ENCODE measurements at places on chromosomes 4 and X. TPM values are rescaled to one million over a fixed set of nuclear protein-coding genes. Genes with fewer than 3 reads are reported as not detected.

DNA sequence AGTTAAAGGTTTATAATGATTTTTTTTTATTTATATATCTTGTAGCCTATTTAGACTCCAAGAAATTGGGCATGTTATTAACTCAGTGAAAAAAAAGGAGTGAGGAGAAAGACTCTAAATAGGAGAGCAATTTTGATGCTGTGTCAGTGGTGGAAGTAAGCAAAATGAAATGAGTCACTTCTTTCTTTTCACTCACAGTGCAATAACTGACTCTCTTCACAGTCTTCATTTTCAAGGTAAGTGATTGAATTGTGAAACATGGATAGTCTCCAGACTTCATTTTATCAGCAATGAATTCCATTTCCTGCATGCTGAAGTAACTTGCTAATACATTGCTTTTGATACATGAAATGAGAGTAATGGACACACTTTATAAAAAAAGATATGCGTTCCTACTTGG lies 2271.5 kb downstream of the PCDH7 start:
- no peak overlapping the region for H3K27ac ChIP-seq
- no peaks in the 10 kb centered on the region for H3K27me3 ChIP-seq
- no peaks in the 10 kb centered on the region for H3K36me3 ChIP-seq
- no peaks in the 10 kb centered on the region for H3K4me1 ChIP-seq
- DNase-seq, result no peak
- H3K4me3 ChIP-seq, result no peak overlapping the region

GRCh38 chrX:149830192-149830873 lies 48.6 kb downstream of the MAGEA9 start:
- no peaks in the 10 kb centered on the region for H3K27me3 ChIP-seq
- no peak overlapping the region for H3K4me3 ChIP-seq
- no peak for DNase-seq
- no peaks in the 10 kb centered on the region for H3K36me3 ChIP-seq
- no peak overlapping the region for H3K27ac ChIP-seq

- no peaks in the 10 kb centered on the region for H3K4me1 ChIP-seq
- no peak overlapping the region for H3K4me3 ChIP-seq
- H3K27me3 ChIP-seq, result no peaks in the 10 kb centered on the region
- no peak for DNase-seq
- no peaks in the 10 kb centered on the region for H3K36me3 ChIP-seq
- no peak overlapping the region for H3K27ac ChIP-seq
Observed at GRCh38 chr4:97643179-97643578, 500.1 kb downstream of the STPG2 start.

DNA sequence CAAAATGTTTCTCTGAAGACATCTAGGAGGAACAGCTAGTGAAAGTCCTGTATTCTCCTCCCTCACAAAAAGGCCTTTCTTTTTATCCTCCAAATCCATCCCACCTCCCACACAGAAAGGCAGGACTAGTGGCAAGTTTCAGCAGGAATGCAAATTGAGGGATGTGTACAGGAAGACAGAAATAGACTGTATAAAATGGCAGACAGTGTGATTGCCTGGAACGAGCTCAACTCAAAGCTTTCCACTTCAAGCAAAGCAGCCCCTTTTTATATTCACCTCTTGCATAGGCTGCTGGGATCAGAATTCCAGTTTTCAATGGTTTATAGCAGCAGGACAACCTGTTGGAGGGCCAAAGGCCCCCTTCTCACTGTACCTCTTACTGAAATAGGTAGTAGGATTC lies 57.5 kb downstream of the DCX start:
- no peak overlapping the region for H3K27ac ChIP-seq
- no peaks in the 10 kb centered on the region for H3K4me1 ChIP-seq
- no peak overlapping the region for H3K4me3 ChIP-seq

- no peaks in the 10 kb centered on the region for H3K36me3 ChIP-seq
- H3K27me3 ChIP-seq, result no peaks in the 10 kb centered on the region
- no peak overlapping the region for H3K4me3 ChIP-seq
Observed at GRCh38 chr4:77650787-77651186, 45.2 kb downstream of the CXCL13 start.

DNA sequence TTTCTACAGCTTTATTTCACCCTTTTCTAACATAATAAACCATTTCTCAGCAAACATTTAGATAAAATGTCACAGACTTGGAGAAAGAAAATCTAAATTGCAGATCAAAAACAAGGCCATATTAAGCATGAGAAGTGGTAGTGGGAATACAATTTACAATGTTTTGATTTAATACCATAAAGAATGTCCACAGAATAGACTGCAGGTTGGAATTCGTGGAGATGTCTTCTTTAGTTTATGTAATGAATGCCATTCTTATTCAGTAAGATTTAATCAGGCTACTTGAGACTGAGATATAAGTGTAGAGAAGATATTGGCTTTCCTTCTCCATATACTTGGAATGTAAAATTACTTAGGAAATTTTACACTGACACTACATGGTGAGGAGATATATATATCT lies 91.9 kb upstream of the ZFP42 start:
- no peak for DNase-seq
- H3K4me3 ChIP-seq, result no peak overlapping the region
- H3K27ac ChIP-seq, result no peak overlapping the region
- H3K4me1 ChIP-seq, result no peaks in the 10 kb centered on the region

DNA sequence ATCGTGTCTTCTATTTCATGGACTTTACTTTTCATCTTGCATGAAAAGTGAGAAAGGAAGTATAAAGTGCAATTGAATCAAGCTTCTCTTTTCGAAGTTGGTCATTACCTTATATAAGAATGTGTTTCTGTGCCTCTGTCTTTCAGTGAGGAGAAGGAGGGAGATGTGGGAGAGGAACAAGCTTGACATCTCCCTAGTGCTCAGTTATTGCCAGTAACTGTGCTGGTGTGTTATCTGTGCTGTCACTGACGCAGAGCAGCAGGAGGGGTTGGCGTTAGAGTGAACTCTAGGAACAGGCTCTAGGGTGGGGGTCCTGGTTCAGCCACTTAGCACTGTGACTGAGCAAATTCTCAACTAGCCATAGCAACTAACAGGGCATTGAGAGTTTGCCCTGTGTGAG lies 34.0 kb upstream of the TBC1D9 start:
- no peak overlapping the region for H3K27ac ChIP-seq
- no peak overlapping the region for H3K4me3 ChIP-seq
- no peaks in the 10 kb centered on the region for H3K36me3 ChIP-seq
- no peaks in the 10 kb centered on the region for H3K27me3 ChIP-seq

DNA sequence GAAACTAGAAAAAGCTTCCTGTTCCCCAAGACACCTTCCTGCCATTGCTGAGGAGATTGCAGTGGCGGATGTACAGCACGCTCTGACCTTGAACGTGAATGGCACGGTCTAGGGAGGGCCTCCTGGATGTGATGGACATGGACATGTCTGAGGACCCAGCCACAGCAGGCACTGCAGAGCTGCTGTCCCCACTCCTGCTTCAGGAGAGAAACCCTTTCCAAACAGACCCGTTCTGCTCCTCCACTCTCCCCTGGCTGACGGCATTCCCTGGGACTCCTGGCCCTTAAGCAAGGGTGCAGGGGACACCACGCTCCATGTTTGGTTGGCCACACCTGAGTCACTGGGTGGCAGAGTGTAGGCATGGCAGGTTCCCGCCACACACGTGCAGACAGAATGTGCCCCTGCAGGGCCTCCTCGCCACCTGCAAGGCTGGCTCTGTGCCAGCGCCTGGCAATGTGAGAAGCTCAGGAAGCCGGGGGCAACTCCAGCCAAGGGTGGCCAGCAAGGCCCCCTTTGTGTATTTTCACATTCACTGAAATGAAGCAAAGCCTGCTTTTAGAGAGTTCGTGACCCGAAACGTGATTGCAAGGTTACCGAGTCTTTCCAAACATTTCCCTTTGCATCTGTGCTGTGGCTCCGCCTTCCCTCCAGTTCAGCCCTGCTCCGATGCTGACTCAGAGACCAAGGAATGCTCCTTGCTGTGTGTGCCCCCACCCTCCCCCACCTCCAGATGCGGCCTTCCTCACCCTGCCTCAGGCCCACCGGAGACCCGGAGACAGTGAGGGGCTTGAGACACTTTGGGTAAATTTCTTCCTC lies 46.1 kb downstream of the HTRA3 start:
- no peaks in the 10 kb centered on the region for H3K36me3 ChIP-seq
- no peak overlapping the region for H3K4me3 ChIP-seq
- H3K4me1 ChIP-seq, result peaks cover 6% of the 10 kb centered on the region
- H3K27ac ChIP-seq, result no peak overlapping the region
- no peaks in the 10 kb centered on the region for H3K27me3 ChIP-seq
- DNase-seq, result peak; percentile 76

DNA sequence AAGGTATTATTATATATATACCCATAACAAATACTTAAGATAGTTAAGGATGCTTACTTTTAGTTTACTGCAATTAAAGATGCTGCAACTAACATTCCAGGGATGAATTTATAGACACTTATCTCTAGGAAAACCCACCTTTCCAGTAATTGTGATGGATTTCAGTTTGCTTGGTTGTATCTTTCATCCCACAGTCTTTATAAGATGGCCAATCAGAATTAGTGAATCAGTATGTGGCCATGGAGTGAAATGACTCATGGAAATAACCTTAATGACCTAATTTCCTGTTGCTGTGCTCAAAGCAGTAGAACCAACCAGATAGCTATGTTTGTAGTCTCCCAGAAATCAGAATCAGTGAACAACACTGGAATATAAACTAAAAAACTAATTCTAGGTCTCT lies 26.4 kb downstream of the MOSPD2 start:
- no peaks in the 10 kb centered on the region for H3K36me3 ChIP-seq
- no peak for DNase-seq
- no peak overlapping the region for H3K27ac ChIP-seq
- no peaks in the 10 kb centered on the region for H3K27me3 ChIP-seq

DNA sequence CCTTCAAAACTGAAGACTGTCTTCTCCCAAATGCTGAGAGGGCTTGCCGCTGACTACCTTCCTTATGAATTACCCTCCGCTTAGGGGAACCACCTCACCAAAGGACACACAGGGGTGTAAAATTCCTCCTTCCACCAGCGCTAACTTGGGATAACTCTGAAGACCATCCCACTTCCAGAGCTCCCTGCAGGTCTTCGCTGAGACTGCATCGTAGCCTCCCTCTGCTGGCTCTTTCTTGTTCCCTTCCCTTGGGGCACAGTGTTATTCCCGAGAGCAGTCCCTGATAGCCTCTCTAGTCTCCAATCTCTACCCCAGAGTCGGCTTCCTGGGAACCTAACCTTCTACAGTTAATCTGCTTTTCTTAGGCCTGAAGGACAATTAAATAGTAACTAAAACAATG lies 725.5 kb upstream of the ATOH1 start:
- no peaks in the 10 kb centered on the region for H3K36me3 ChIP-seq
- DNase-seq, result no peak
- no peaks in the 10 kb centered on the region for H3K4me1 ChIP-seq
- H3K27ac ChIP-seq, result no peak overlapping the region
- H3K27me3 ChIP-seq, result no peaks in the 10 kb centered on the region
- H3K4me3 ChIP-seq, result no peak overlapping the region

- no peak overlapping the region for H3K4me3 ChIP-seq
- DNase-seq, result no peak
- no peak overlapping the region for H3K27ac ChIP-seq
- H3K36me3 ChIP-seq, result no peaks in the 10 kb centered on the region
- H3K27me3 ChIP-seq, result no peaks in the 10 kb centered on the region
Observed at GRCh38 chr4:105992641-105993305, 97.5 kb downstream of the NPNT start.

- no peaks in the 10 kb centered on the region for H3K27me3 ChIP-seq
- no peak overlapping the region for H3K27ac ChIP-seq
- no peaks in the 10 kb centered on the region for H3K36me3 ChIP-seq
Observed at GRCh38 chrX:5236096-5236495, 992.6 kb downstream of the NLGN4X start.

DNA sequence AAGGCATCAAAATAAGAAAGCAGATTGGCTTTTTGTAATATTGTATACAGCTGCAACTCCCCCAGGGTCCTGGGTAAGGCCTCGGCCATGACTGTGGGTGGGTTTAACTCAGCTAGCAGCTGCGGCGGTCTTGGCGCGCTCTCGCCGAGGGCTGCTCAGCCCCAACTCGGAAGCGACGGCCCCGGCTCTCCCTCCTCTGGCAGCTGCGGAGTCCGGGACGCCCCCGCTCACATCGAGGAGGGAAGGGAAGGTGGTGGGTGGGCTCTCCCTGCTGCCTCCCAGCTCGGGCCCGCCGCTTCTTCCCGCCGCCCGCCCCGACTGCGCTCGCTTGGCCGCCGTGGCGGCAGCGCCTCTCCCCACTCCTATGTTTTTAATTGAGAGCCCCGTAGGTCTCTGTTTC lies 51.2 kb downstream of the GPR50 start:
- H3K27ac ChIP-seq, result no peak overlapping the region
- no peak for DNase-seq
- peaks cover 11% of the 10 kb centered on the region for H3K27me3 ChIP-seq
- H3K36me3 ChIP-seq, result no peaks in the 10 kb centered on the region
- H3K4me3 ChIP-seq, result no peak overlapping the region
- no peaks in the 10 kb centered on the region for H3K4me1 ChIP-seq

DNA sequence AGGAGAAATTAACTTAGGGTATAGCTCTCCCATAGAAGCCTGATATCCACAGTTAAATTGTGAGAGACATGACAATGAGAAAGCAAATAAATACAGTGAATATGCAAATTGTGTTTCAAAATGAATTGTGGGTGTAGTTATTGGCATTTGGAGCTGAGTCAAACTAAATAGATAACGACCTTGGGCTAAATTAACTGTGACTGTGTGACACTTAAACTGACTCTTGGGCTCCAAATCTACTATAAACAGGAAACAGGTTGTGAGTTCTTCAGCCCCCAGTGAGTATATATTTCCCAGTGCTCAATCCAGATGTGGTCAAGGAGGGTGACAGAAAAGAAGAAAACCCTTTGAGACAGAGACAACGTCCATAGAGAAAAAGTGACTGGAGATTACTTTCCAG lies 11.3 kb upstream of the MAGEA10 start:
- no peak for DNase-seq
- H3K4me3 ChIP-seq, result no peak overlapping the region
- H3K4me1 ChIP-seq, result no peaks in the 10 kb centered on the region
- H3K36me3 ChIP-seq, result no peaks in the 10 kb centered on the region
- H3K27ac ChIP-seq, result no peak overlapping the region

GRCh38 chr4:3433138-3433869 lies 8.5 kb upstream of the HGFAC start:
- H3K27ac ChIP-seq, result no peak overlapping the region
- no peaks in the 10 kb centered on the region for H3K27me3 ChIP-seq
- H3K4me1 ChIP-seq, result no peaks in the 10 kb centered on the region
- no peak overlapping the region for H3K4me3 ChIP-seq

GRCh38 chr4:13250263-13250662 lies 233.9 kb downstream of the RAB28 start:
- H3K4me3 ChIP-seq, result no peak overlapping the region
- no peak for DNase-seq
- H3K27me3 ChIP-seq, result no peaks in the 10 kb centered on the region
- H3K27ac ChIP-seq, result no peak overlapping the region
- H3K36me3 ChIP-seq, result no peaks in the 10 kb centered on the region
- H3K4me1 ChIP-seq, result no peaks in the 10 kb centered on the region

DNA sequence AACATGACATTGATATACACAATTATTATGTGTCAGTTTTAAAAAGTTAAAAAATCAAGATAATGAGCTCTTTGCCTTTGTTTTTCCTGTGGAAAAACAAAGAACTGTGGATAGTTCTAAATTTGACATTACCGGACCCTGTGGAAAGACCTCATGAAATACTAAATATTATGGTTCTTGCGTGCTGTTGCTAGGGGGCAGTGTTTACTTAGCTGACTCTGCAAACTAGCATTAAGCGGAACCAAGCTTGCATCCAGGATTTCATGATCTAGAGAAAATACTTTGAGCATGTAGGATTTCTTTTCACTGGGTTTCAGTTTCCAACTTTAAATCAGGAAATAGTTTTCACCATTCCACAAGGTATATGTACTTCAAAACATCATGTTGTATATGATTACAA lies 33.6 kb downstream of the CLCN4 start:
- no peak overlapping the region for H3K4me3 ChIP-seq
- DNase-seq, result peak; percentile 26
- H3K36me3 ChIP-seq, result no peaks in the 10 kb centered on the region
- H3K27me3 ChIP-seq, result no peaks in the 10 kb centered on the region

Gene NHSL2
- total RNA-seq, result 3.9 TPM

Gene SPANXA2
- not detected for total RNA-seq

Gene DTHD1
- total RNA-seq, result 0.09 TPM

Gene CENPC
- total RNA-seq, result 19.5 TPM

Gene TLR1
- total RNA-seq, result 3.7 TPM

Measured in pancreas (tissue), 10 donors.